ENCODE measurements at places on chromosomes 1 and 21. TPM values are rescaled to one million over a fixed set of nuclear protein-coding genes. Genes with fewer than 3 reads are reported as not detected.

The A3GALT2 gene
- polyA plus RNA-seq: not detected

The C1orf185 gene
- polyA plus RNA-seq: not detected

The MRPL37 gene
- polyA plus RNA-seq: 76.9 TPM

The KLF17 gene
- 0.05 TPM for polyA plus RNA-seq

DNA sequence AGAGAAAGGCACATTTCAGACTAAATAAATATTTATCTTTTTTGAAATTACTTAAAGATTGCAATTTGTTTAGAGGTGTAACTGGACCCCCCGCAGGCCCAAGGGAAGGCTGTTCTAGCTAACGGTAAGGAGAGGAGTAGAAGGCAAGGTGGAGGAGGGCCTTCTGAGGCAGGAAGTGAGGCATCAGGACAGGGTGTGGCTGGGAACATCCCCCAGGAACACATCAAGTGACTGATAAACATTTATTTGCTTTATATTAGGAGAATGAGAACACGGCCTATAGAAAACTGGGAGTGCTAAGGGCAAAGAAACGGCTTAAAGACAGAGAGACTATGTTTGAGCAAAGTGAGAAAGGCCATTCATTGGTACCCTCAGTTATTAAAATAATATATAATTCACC, 23.2 kb downstream of the HIVEP3 start:
- no peak for DNase-seq

DNA sequence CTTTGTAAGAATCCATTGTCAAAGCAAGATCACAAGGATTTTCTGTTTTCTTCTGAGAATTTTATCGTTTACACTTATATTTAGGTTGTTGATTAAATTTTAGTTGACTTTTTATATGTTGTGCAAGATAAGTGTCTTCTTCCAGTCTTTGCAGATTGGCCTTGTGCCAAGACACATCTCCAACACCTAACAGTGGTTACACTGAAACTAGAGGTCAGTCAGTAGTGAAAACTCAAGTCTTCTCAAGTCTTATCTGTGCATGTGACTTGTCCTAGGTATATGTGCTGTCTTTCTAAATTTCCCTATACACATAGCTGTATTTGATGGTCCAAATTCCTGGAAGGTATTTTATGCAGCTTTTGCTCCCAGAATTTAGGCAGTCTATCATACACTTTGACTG, 1183.2 kb upstream of the B3GALT2 start:
- DNase-seq: no peak

- no peak for DNase-seq
These were observed 1.4 kb upstream of the KLHL21 start for GRCh38 chr1:6603915-6604558.

Measured in renal cortex interstitium (tissue), 15 donors.